ENCODE measurements at places on chromosomes 1 and 21.
A peak's percentile ranks its signal among the peaks of the same experiment; 100 is the strongest.

- DNase-seq, result no peak
Observed at GRCh38 chr1:180137776-180138175, 16.9 kb upstream of the QSOX1 start.

DNA sequence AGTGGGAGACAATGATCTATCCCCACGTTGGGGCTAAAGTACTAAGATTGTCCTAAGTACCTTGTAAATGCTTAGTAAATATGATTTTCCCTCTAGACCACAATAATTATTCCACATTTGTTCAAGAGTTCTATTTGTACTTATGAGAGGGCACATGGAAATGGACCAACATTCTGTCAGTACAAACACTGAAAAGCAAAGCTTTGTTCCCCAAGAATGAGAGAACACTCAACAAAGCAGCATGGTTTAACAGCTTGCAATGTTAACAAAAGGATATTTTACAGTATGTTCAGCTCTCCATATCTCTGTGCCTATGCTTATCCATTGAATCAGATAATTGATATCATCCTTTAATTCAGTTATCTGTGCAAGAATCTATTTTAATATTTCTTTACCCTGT lies 35.4 kb downstream of the RBM11 start:
- no peak for DNase-seq

GRCh38 chr1:185819798-185820197 lies 85.6 kb downstream of the HMCN1 start:
- DNase-seq, result no peak

DNA sequence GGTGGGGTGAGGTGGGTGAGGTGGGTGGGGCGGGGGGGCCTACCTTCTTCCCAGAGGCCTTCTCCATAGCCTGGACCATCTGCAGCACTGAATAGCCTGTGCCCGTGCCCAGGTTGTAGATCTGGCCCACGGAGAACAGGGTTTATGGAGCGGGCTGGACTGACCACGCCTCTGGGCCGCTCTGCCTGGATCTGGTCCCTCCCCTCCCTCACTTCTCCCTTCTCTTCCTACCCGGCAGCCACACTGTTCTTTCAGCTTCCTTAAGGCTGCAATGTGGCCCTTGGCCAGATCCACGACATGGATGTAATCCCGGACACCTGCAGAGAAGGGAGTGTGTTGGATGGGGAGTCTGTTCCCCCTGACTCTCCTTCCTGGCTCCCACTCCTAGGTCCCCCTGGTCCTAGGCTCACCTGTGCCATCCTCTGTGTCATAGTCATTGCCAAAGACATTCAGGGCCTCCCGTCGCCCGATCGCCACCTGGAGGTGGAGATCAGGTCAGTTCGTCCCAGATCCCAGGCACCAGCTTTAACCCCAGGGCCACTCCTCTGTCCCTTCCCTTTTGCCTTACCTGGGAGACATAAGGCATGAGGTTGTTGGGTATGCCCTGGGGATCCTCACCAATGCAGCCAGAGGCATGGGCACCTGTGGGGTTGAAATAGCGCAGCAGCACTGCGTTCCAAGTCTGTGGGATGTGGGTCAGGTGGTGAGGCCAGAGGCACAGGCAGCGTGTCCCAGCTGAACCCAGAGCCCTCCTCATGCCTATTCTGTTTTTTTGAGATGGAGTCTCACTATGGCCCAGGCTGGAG lies 3.9 kb downstream of the GALE start:
- DNase-seq, result no peak

DNA sequence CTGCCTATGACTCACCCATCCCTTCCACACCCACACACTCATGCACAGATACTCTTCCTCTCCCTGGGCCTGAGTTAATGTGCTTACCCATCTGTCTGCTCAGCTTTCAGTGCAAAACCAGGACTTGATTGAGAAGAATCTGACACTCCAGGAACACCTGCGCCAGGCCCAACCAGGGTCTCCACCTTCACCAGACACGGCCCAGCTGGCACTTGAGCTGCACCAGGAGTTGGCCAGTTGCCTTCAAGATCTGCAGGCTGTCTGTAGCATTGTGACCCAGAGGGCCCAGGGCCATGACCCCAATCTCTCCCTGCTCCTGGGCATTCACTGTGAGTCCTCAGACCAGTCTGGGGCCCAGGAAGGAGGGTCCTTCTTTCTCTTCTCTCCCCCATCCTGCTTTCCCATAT lies 3.5 kb upstream of the SH3BGRL3 start:
- no peak for DNase-seq

- DNase-seq, result peak; percentile 40
Observed at GRCh38 chr1:209583408-209583807, at the start of gene CAMK1G. Gene CAMK1G (plus strand): TSS chr1:209583714. CDS start chr1:209594984, 11,270 bp downstream.

GRCh38 chr1:152440635-152441471 lies 26.8 kb upstream of the CRNN start:
- DNase-seq, result no peak

DNA sequence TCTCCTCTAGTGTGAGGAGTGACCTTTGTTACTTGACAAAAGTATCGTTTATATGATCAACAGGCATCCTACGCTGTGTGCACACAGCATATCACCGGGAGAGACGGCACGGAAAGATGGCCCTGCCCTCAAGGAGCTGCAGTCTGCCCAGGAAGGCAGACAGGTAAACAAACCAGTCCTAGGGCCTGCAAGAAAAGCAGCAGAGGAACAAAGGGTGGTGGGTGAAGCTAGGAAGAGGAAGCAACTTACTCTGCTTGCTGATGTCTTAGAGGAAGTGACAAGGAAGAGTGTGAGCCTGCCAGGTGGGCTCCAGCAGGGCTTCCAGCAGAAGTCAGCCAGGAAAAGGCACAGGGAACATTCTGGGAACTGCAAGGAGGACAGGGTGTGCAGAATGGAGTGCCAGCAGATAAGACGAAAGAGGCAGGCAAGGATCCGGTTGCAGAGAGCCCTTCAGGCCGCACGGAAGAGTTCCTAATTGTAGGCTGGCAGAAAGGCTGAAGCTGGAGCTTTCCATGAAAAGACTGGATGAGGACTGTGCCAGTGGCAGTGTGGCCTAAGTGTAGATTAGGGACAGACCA lies 106.7 kb downstream of the SLC45A1 start:
- no peak for DNase-seq

DNA sequence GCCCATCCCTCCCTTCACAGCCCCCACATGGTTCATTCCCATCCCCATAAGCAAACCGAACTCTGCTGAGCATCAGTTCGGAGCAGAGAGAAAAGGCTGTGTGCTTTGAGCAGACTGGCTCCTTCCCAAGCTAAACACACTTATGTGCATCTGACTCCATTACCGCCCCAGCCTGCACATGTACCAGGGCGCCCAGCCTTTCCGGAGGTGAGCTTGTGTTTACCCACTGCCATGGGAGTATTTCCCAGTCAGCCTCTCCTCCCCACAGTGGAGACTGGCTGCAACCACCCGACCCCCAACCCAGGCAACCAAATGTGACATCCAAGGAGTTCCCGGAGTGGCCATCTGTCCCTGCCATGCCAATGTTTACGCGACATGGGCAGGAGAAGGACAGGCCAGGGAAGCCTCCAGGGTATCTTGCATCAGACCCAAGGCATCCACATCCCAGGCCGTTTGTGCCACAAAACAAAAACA lies 9.4 kb downstream of the TIAM1 start:
- no peak for DNase-seq

DNA sequence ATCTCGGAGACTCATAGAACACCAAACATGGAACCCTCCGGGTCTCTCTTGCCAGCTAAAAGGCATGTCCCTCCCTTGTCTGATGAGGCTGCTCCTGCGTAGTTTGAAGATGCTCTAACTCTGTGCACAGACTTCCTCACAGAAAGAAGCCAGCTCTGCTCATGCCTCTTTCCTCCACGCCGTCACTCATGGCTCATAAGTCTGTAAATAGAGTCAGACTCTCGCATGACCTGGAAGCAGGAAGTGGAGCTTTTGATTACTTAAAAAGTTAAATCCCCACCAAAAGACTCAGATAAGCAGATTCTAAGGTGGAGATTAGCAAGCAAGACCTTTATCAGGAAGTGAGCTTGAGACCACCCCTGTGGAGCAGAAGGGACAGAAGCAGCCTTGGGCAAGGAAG lies 171.6 kb downstream of the TRIM33 start:
- no peak for DNase-seq

- DNase-seq, result no peak
Observed at GRCh38 chr1:94714152-94714551, 106.0 kb upstream of the SLC44A3 start.

DNA sequence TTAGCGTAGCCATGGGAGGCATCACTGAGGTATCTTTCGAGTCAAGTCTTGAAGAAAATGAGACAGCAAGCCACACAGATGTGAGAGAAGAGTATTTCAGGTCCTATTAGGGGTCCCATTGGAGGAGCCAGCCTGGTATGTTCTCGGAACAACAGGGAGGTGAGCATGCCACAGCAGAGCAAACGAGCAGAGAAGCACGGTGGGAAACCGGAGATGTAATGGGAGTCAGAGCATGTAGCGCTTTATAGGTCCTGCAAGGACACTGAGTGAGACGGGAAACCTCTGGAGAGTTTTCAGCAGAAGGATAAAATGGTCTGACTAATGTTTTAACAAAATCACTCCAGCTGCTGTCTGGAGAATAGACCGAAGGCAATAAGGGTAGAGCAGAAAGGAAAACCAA lies 15.9 kb downstream of the H3-3A start:
- no peak for DNase-seq

- no peak for DNase-seq
Observed at GRCh38 chr1:85689775-85690404, 18.3 kb downstream of the ZNHIT6 start.

GRCh38 chr1:91282695-91283420 lies 121.8 kb downstream of the HFM1 start:
- DNase-seq, result peak; percentile 31

GRCh38 chr1:97943354-97943753 lies 22.5 kb upstream of the DPYD start:
- peak; percentile 81 for DNase-seq

- no peak for DNase-seq
Observed at GRCh38 chr1:15702722-15703550, 18.8 kb downstream of the PLEKHM2 start.

DNA sequence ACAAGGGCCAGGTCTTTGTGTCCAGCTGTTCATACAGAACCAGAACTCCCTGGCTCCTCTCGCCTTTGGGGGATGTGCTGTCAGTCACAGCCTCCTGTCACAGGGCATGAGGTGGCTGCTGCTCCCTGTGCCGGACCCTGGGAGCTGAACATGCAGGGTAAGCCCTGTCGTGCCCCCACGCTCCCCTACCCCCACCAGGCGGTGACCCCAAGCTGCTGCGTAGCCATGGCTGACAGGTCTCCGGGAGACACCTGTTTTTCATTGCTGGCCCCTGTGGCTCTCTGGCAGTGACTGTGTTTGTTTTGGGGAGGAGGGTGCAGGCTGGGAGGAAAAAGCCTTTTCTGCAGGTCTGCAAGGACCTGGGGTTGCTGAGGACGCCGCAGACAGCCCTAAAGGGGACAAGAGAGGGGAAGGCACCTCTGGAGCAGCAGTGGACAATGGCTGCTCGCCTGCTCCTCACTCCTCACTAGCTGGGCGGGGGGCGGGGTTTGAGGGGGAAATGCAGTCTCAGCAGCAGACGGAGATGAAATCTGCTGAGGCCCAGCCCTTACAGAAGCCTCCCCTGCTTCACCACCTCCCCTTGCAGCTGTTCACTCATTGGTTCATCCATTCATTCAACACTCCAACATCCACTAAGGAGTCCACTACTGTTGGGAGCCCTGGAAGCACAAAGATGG lies 81.4 kb downstream of the TRABD2B start:
- DNase-seq, result no peak

- DNase-seq, result no peak
Observed at GRCh38 chr1:168491527-168492164, 52.2 kb downstream of the XCL2 start.

DNA sequence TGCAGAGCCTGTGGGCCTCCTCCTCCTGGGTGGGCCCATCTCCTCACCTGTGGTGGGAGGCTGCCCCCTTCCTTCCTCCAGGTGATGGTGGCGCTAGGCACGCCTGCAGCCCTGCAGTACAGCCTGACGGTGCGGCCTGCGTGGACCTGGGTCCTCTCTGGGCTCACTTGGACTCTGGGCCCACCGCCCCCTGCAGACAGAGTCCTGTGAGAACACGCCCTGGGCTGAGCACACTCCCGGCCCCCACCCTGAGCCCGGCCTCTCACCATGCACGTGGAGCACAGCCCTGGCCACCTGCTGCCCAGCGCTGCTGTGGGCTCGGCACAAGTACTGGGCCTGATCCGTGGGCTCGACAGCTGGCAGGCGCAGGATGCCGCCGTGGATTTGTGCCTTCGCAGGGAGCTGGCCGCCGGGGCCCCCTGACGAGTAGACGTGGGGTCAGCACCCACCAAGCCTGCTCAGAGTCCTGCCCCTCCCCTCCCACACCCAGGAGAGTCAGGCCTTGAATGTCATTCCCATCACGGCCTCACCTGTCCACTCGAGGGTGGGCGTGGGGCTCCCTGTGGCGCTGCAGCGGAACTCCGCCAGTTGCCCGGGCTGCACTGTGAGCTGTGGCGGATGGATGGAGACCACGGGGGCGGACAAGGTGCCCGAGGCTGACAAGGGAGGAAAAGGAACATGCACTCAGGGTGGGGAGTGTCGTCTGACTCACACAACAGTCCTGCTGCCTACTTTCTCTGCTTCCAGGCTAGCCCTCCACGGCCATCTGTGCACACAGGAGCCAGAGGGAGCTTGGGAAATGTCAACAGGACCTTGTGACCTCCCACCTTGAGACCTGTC lies 43.4 kb downstream of the LDLRAD2 start:
- no peak for DNase-seq

- DNase-seq, result no peak
Observed at GRCh38 chr1:52635321-52636089, 2.5 kb downstream of the SHISAL2A start.

- DNase-seq, result no peak
Observed at GRCh38 chr1:13228343-13228781, 2.4 kb upstream of the PRAMEF18 start.

- no peak for DNase-seq
Observed at GRCh38 chr1:207823531-207823879, 71.7 kb downstream of the CD46 start.

GRCh38 chr1:31759298-31760023 lies 4.7 kb downstream of the ADGRB2 start:
- no peak for DNase-seq

- DNase-seq, result no peak
Observed at GRCh38 chr1:33256221-33256470, 146 bp upstream of the ZNF362 start.

- DNase-seq, result no peak
Observed at GRCh38 chr1:175792136-175792535, 48.7 kb upstream of the TNR start.

DNA sequence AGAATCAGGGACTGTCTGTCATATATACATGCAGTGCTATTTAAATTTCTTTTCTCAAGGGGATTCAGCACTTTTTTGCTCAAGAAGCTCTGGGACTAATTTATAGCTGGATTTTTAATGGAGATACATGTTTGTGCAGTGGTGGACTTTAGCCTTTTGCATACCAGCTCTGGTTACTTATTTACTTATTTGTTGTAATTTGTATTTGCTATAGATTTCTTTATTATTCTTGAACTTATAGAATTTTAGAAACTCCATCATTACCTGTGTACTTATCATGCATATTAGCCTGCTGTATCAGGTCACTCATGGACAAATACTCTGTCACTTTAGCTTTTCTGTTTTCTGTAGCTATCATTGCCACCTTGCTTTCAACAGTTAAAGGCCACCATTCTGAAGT lies 1296.9 kb upstream of the TMPRSS15 start:
- DNase-seq, result no peak

Measured in fibroblast of skin of left biceps (primary cell).